ENCODE measurements at places on chromosomes 1 and 21.

GRCh38 chr1:36803868-36804570 is 230.3 kb downstream of the GRIK3 start:
- DNase-seq: no peak

DNA sequence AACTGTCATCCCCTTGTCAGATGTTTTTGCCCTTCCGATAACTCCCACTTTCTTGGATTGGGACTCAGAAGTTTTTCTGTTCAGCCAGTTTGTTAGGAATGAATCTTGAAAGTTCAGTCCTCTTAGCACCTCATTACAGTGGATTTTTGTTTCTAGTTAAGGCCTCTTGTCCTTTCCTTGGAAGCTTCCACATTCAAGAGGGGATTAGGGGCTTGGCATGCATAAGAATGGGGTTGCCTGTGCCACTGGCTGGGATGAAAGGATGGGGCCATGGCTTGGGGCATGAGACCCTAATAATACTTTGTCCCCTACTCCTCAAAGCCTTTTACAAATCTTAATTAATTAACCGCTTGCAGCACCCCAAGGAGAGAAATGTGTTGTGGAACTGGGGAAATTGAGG is 2.4 kb upstream of the DHDDS start:
- DNase-seq: no peak

GRCh38 chr1:244012202-244012601 is 38.9 kb upstream of the ZBTB18 start:
- no peak for DNase-seq

DNA sequence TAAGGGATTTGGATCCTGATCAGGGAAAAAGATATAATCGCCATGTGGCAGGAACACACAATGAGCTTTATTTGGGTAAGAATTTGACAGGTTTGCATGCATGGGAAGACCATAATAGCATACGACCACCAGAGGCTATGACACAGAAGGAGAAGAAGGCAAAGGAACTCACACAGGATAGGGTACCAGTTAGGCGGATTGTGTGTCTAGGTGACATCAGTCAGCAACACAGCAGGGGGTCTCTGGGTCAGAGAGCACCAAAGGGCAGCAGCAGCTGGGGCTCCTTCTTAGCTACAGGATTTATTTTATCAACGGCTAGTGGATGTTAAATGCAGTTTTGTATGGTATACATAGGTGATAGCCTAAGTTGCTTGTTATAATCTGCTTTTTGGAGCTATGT is 551.3 kb downstream of the KCNT2 start:
- no peak for DNase-seq

DNA sequence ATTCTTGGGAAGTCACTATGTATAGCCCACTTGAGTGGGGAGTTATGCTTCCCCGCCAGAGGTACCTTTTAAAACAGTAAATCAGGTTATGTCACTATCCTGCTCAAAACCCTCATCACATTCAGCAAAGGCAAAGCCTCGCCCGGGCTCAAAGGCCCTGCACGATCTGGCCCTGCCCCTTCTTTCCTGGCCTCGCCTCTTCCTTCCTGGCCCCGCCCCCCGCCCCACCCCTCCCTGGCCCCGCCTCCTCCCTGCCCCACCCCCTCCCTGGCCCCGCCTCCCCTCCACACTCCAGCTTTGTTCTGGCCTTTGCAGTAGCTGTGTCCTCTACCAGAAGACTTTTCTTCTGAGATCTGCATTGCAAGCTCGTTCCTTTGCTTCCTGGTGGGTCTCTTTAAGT is 6.6 kb downstream of the LDLRAD2 start:
- DNase-seq: peak; percentile 62

DNA sequence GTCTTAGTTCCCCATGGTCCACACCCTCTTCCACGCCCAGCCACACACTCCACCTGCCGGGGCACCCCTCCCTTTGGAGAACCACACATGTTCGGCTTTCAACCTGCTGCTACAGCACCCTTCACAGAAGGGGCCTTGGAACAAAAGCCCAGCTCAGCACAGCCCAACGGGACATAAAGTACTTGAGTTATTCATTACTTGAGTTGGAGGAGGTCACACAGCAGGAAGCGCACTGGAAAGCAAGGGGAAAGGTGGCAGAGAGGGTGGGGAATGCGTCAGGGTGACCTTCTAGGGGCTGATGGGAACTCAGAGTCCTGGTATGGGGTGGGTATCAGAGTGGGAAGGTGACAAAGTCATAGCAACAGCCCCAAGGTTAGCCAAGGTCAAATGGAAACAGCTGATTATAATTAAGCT is 3.0 kb upstream of the ATP1B1 start:
- DNase-seq: peak; percentile 91

- DNase-seq: no peak
Measured at GRCh38 chr1:4736254-4736653, 81.8 kb downstream of the AJAP1 start.

GRCh38 chr1:95067062-95067461 is 5.7 kb downstream of the ALG14 start:
- no peak for DNase-seq

DNA sequence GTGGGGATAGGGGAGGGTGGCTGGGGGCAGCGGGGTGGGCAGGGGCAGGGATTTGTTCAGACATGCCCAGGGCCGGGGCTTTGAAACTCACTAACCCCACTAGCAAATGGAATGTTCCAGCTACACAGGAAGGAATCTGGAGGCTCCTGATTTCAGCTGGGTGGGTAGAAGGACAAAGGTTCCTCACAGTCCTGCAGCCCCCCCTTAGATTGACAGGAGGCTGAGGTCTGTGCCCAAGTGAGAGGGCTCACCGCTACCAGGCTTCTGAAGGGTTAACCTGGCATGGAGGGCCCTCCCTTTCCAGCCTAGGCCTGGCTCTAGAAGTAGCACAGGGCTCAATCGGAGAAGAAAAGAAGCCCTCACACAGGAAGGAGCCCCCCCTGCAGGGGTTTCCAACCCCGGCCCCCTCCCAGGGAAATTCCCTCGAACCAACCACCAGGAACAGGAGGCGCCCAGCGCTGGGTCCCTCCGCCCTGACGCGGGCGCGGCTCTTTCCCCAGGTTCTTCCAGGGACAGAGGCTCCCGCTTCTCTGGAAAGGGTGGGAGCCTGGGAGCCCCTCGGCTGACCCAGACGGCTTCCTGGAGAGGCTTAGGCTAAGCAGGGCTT is 3.3 kb downstream of the EPHA2 start:
- DNase-seq: peak; percentile 70

DNA sequence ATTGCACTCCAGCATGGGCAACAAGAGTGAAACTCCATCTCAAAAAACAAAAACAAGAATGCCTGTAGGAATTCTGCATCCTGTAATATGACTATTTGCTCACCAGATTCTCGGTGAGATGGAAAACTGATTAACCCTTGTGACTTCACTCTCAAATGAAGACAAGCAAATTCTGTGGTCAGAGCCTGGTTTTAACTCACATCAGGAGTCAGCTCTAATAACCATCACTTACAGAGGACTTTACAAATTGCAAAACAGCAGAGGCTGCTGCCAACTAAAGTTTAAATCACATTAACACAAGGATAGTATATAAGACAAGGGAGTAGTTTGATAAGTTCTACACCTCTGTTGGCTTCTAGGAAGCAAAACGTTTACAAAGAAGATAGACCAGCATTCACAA is 35.7 kb upstream of the FAM163A start:
- no peak for DNase-seq

DNA sequence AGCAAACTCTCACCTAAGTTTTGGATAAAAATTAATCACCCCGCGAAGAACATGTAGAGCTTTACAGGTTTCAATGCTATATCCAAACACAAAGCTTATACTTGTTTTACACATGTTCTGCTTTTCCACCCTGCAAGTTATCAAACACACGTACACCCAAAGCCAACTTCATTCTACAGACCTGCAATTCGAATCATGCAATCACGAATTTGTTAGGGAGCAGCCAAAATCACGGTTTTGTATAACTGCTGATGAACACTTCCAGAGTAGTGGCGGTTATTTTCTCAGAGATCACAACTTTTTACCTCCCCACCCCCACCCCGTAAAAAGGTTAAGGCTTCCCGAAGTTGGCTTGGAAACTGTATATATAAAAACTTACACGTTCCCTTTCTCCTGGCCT is 1.4 kb downstream of the HMGN1 start:
- DNase-seq: no peak

DNA sequence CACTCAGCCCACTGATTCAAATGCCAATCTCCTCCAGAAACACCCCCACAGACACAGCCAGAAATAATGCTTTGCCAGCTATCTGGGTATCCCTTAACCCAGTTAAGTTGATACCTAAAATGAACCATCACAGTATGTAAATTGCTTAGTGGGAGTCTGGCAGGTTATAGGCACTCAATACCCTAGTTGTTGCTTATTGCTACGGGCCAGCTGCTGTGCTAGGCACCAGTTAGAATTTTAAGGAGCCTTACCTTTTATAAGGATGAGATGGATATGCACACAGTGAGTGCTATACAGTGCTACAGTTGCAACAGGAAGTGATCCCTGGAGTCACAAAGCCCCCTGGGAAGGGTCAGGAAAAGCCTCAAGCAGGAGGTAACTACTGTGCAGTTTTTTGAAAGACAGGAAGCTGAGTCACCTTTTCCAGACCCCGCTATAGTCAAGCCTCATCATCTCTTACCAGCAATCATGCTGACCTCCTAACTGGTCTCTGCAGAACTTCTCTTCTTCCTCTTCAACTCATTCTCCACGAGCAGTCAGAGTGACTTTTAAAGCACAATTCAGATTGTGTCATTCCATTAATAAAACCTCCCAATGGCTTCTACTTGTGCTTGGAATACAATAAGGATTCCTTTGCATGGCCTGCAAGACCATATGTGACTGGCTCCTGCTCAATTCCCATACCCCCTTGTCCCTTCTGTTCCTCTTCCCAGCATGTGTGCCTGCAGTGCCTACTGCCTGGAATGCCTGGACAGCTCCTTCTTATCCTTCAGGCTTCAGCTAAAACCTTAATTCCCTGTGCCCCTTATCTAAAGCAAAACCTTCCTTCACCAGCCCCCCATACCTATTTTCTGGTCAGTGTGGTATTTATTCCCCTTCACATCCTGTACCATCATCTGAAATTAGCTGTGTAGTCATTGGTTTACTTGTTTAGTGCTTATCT is 10.4 kb upstream of the TLR5 start:
- no peak for DNase-seq

GRCh38 chr1:19475296-19475695 is 10.0 kb downstream of the CAPZB start:
- DNase-seq: no peak

- no peak for DNase-seq
Measured at GRCh38 chr1:214864896-214865688, 217.4 kb upstream of the KCNK2 start.

GRCh38 chr1:231934797-231935196 is 308.2 kb downstream of the DISC1 start:
- no peak for DNase-seq

DNA sequence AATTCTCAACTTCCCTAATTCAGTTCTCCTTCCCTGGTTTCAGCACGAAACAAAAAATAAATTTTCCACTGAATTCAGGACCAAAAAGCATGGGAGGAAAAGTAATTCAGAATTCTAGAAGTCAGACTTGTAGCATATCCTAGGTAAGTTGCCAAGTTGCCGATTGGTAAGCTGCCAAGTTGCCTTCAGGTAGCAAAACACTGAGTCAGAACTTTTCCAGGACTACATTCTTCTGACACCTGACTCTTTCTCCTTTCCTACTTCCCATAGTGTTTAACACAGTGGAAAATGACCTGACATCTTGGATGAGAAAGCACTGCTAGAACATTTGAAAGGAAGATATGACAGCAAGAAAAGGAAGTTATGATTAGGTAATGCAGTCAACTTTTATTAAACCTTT is 322.8 kb downstream of the SPATA17 start:
- no peak for DNase-seq

DNA sequence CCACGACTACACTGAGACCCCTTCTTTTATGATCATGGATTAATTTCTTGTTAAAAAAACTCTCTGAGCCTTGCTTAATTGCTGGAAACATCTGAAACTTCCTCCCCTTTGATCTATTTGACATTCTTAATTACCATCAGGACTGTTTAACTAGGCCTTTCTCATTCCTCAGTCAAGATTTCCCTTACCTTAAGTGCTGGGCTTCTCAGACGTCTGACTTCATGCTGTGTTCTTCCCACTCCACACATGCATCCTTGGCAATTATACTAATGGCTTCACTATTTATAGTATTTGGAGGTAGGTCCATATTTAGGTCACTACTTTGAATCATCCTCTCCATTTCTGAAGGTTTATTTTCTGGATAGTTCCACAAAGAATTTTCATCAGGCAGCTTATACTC is 341.3 kb upstream of the TMPRSS15 start:
- DNase-seq: no peak

DNA sequence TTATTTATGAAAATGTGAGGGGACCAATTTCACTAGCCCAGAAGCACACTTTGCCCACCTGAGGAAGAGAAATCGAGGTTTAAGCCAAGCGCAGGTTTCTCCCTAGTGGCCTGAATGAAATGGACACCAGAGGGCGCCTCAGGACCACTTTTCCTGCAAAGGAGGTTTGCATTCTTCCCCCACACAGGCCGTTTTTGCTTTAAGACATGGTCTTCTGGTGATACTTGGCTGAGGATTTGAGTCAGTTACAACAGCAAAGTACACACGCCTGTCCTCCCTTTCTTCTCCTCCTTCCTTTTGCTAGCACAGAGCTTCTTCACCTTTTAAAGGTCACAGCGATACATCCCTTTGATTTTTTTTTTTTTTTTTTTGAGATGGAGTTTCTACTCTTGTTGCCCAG is 5.4 kb downstream of the PLA2G2E start:
- peak; percentile 92 for DNase-seq

DNA sequence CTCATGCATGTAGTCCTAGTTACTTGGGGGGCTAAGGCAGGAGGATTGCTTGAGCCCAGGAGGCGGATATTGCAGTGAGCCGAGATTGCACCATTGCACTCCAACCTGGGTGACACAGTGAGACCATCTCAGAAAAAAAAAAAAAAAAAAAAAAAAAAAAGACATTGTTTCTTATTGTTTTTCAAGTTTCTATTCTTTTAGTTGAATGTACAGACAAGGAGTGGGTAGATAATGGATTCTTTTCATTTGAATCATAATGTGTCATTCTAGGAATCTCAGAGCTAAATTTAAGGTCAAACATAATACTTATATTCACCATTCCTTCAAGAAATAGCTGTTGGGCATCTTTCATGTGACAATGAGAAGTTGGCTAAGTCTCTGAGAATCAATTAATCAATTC is 157.0 kb upstream of the C21orf91 start:
- no peak for DNase-seq

DNA sequence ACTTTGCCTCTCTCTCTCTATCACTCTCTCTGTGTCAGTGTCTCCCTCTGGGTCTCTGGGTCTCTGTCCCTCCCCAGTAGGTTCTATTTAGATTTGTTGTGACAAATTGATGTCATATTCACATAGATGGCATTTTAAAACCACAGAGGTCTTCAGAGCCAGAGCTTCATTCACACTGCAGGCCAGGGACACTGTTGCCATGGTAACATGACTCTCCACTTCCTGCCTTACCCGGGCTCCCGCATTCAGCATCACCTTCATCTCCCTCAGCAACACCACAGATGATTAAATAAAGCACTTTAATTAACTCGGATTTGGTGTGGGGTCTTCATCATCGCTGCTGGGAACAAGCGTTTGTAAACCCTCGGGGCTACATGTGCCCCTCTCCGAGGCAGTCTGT is 132.6 kb downstream of the ETS2 start:
- DNase-seq: no peak

- DNase-seq: no peak
Measured at GRCh38 chr1:5507340-5507739, 484.9 kb downstream of the NPHP4 start.

- DNase-seq: no peak
Measured at GRCh38 chr1:62891956-62892562, 108.1 kb downstream of the ATG4C start.

All from left colon (tissue), 2 donors.